ENCODE measurements at places on chromosomes 7 and 10. TPM values are rescaled to one million over a fixed set of nuclear protein-coding genes. Genes with fewer than 3 reads are reported as not detected.

GRCh38 chr7:22670422-22670815 is 56.6 kb upstream of the IL6 start:
- no peak overlapping the region for H3K27ac ChIP-seq
- no peak overlapping the region for H3K4me3 ChIP-seq
- H3K4me1 ChIP-seq, result peaks cover 73% of the 10 kb centered on the region
- no peaks in the 10 kb centered on the region for H3K27me3 ChIP-seq

GRCh38 chr7:100604028-100604975 is 2.1 kb downstream of the PCOLCE start:
- H3K4me3 ChIP-seq, result peak overlapping the region; percentile 80
- no peak overlapping the region for H3K27ac ChIP-seq
- DNase-seq, result peak; percentile 59

DNA sequence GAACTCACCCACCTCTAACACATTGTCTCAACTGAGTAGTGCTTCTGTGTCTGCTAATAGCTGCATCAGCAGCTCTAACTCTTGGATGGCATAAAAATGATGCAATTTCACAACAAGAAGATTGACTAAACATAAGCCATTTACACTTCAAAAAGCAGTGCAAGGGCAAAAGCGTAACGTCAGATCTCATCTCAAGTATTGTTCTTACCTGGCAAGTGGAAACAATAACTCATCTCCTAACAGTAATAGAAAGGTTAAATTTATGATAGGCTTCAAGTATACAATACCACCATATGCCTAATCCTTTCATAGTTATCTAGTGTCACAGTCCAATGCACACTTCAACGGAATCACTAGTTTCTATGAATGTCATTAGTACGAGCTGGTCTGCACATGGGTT is 14.8 kb downstream of the TPK1 start:
- no peak overlapping the region for H3K27ac ChIP-seq
- peaks cover 14% of the 10 kb centered on the region for H3K4me1 ChIP-seq
- DNase-seq, result no peak
- no peaks in the 10 kb centered on the region for H3K27me3 ChIP-seq
- no peak overlapping the region for H3K4me3 ChIP-seq

DNA sequence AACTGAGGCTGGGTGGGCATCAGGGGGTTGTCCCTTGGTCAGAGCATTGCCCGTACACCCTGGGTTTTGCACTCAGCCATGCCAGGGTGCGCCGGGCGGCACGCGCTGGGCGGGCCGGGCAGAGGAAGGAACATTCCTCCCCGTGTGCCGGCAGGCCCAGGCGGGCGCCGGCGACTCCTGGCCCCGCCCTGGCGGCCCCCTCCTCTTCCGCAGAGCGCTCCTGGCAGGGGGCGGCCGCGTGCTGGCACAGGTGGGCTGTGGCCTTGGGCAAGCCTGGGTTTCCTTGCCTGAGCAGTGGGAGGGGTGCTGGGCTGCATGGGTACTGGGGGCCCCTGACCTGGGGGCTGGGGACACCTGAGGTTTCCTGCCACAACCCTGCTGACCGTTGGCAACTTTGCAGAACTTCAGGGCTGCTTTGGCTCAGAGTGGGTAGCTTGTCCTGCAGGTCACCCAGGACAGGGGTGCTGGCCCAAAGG is 3.9 kb downstream of the LFNG start:
- peak overlapping the region; percentile 23 for H3K27ac ChIP-seq
- H3K27me3 ChIP-seq, result no peaks in the 10 kb centered on the region
- no peaks in the 10 kb centered on the region for H3K36me3 ChIP-seq
- peak overlapping the region; percentile 42 for H3K4me3 ChIP-seq
- H3K4me1 ChIP-seq, result peaks cover 60% of the 10 kb centered on the region
- peak; percentile 35 for DNase-seq

GRCh38 chr10:93554760-93555432 is 11.6 kb upstream of the FFAR4 start:
- H3K27me3 ChIP-seq, result no peaks in the 10 kb centered on the region
- H3K27ac ChIP-seq, result 0 out of 2 replicates have a peak overlapping the region, but pooled peaks have one; percentile 18
- H3K4me3 ChIP-seq, result no peak overlapping the region
- peak; percentile 77 for DNase-seq

The TCF7L2 gene
- 16.1 TPM for total RNA-seq

Measured in PC-3 (cell line).